ENCODE measurements at places on chromosomes 11 and 22. TPM values are rescaled to one million over a fixed set of nuclear protein-coding genes. Genes with fewer than 3 reads are reported as not detected.

DNA sequence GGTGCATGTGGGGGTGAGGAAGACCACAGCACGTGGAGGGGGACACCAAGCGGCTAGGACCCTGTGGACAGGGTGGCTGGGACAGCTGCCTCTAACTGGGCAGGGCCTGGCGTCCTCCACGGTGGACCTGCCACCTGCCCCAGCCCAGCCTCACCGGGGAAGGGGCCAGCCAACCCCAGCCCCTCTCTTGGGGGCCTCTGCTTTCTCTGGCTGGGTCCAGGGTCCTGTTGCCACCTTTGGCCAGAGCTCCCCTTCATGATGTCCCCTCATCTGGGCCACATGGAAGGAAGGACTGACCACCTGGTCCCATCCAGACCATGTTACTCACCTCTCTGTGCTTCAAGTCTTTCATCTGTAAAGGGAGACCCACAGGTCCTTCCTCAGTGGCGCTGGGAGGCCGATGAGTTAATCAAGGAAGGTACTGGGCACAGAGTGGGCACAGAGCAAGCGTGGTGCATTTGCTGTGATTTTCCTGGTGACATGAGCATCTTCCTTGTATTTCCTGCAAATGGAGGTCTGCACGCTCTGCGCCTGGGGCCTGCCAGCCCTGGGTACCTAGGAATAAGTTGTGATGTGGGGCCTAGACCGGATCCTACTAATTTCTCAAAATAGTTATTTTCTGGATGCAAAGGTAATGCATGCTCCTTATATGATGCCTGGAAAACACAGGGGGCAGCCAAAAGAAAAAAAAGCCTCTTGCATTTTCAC, 538.4 kb downstream of the TBC1D22A start:
- no peak for DNase-seq

The OR51I1 gene
- 0.51 TPM for total RNA-seq

The MRGPRE gene
- not detected for total RNA-seq

The OR4D5 gene
- not detected for total RNA-seq

The UVRAG gene
- 24.0 TPM for total RNA-seq

DNA sequence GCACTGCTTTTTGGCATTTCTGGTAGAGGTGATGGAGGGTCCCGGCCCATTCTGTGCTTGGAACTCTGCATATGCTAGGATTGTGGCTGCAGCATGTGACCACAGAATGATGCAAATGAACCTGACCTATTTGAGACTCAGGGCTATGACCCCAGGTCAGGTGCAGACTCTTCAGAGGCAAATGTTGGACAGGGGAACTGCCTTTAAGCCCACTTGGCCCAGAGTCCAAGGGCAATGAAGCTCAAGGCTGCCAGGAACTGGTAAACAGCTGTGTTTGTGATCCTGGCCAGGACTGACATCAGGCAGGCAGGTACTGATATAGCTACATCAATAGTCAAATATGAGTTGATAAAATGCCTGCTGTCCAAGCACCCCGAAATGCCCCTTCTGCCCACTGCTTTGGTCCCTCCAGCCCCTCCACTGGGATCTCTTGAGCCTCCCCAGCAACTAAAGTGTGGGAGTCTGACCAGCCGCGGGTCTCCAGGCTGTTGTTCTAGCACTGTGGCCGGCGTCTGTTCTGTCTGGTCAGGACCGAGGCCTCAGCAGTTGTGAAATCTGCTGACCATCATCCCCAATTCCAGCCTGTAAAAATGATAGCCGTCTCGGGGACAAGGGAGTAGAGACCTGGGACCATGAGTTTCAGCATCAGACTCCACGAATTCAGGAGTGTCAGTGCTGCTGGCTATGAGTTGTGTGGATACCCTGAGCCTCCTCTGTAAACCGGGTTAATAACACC, 82.4 kb upstream of the EIF3D start:
- DNase-seq = no peak
